ENCODE measurements at places on chromosomes 2 and 18.

DNA sequence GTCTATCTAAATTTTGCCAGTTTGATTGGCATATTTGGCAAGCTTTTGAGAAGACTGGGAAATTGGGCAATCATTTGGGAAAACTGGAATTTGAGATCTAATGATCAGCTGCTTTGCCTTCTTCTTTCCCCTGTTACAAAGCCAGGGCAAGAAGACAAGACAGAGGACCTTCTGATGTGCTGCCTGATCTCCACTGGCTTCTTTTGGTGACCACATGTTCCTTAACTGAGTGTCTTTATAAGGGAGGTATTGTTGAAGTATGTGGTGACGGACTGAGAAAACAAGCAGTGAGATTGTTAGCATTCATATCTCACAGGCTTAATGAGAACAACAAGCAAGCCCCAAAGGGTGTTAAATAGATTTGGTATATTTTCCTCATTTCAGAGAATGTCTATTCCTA is 175.8 kb downstream of the SLC8A1 start:
- no peak for DNase-seq

DNA sequence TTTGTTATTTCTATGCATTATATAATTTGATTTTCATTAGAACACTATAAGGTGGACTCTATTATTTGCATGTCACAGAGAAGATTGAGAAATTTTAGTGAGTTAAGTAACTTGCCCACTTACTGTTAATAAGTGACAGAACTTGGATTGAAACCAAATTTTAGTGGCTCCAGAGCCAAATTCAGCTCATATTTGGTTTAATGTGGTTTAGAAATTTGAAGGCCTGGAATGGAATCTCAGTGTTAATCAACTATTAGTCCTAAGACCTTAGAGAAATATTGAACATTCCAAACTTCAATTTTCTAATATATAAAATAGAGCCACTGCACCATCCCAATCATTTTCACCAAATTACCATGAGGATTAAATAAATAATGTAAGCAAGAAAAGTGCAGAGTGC is 281.6 kb downstream of the ZNF385B start:
- no peak for DNase-seq

- DNase-seq: no peak
These were observed 157.0 kb upstream of the CBLN2 start for GRCh38 chr18:72700961-72701710.

DNA sequence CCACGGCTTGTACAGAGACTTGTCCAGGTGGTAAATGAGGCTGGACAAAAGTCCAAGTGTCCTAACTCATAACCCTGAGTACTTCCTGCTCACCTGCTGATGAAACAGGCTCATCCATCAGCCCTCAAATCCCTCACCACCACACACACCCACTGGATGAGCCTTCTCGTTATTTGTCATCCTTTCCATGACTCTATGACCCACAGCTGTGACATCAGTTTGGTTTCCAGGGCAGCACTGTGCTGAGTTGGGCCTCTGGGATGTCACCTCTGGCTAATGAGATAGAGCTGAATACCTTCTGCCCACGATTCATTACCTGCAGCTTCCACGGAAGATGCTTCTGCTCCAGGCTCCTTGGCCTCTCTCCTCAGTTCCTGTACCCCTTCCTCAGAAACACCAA is 39.4 kb downstream of the SLC14A2 start:
- no peak for DNase-seq

- no peak for DNase-seq
These were observed 26.2 kb upstream of the PID1 start for GRCh38 chr2:229297247-229297646.

DNA sequence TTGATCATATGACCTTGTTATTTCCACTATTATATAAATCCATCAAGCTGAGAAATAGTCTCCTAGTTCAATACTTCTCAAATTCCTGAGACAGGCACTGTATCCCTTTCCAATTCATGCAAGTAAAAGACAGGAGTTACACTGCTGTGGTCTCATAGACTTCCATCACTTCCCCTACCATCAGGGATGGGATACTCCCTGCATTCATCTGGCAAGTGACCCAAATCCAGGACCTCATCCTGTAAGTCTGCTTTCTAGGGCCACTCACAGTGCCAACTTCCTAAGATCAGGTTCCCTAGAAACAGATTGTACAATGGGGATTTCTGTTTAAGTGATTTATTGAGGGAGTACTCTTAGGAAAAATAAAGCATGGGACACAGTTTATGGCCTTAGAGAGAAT is 424.0 kb upstream of the CDH7 start:
- no peak for DNase-seq

All from stimulated activated CD8-positive, alpha-beta memory T cell treated with anti-CD3 and anti-CD28 coated beads, Interleukin-4, amount 100 ng/mL, for 1 hour (primary cell).